A549 treated with DMSO at 1 μM for 4 hours (cell line): ENCODE measurements at places on chromosomes 12 and 14. TPM values are rescaled to one million over a fixed set of nuclear protein-coding genes. Genes with fewer than 3 reads are reported as not detected.

The GPR84 gene
- total RNA-seq = 0.15 TPM in 1 of 5 replicates, not detected in the others

The KRT77 gene
- total RNA-seq = not detected in 5 replicates

The TMEM119 gene
- 0.03 to 0.34 TPM (median 0.14 TPM) in 5 replicates for total RNA-seq

The CLEC1B gene
- total RNA-seq = not detected in 5 replicates

The C14orf132 gene
- 4.0 to 6.2 TPM (median 5.2 TPM) in 5 replicates for total RNA-seq

The SLC6A12 gene
- total RNA-seq = 0.91 to 2.2 TPM (median 1.0 TPM) in 5 replicates

The MAP3K9 gene
- total RNA-seq = 4.3 to 5.5 TPM (median 4.9 TPM) in 5 replicates

The SERPINA10 gene
- 0.06 TPM in 1 of 5 replicates, not detected in the others for total RNA-seq

The NRXN3 gene
- total RNA-seq = 0.95 to 1.4 TPM (median 1.2 TPM) in 5 replicates

The ADAM21 gene
- 0.06 TPM in 2 of 5 replicates, not detected in the others for total RNA-seq

The GLIPR1L1 gene
- not detected in 5 replicates for total RNA-seq

The IFNG-AS1 gene
- not detected in 5 replicates for total RNA-seq

The KLRK1 gene
- total RNA-seq = not detected in 5 replicates

The KRT86 gene
- 30.3 to 41.6 TPM (median 35.7 TPM) in 5 replicates for total RNA-seq

The EFS gene
- total RNA-seq = not detected in 5 replicates

The STON2 gene
- 0.66 to 1.3 TPM (median 0.99 TPM) in 5 replicates for total RNA-seq

The GABARAPL1 gene
- total RNA-seq = 34.0 to 59.7 TPM (median 39.5 TPM) in 5 replicates

The INHBE gene
- total RNA-seq = 0.07 to 0.22 TPM (median 0.15 TPM) in 4 of 5 replicates, not detected in the other

The CCND2 gene
- total RNA-seq = 0.01 TPM in 1 of 5 replicates, not detected in the others

The KLRG1 gene
- total RNA-seq = 0.97 to 2.4 TPM (median 1.6 TPM) in 5 replicates

The RPL10L gene
- not detected in 5 replicates for total RNA-seq

The MORN3 gene
- total RNA-seq = 0.09 to 0.30 TPM (median 0.23 TPM) in 5 replicates

The PRMT5 gene
- 109 to 127 TPM (median 119 TPM) in 5 replicates for total RNA-seq

The SYT10 gene
- total RNA-seq = not detected in 5 replicates

The TAS2R19 gene
- 0.09 to 0.25 TPM in 2 of 5 replicates, not detected in the others for total RNA-seq

The SUDS3 gene
- total RNA-seq = 14.1 to 19.2 TPM (median 18.0 TPM) in 5 replicates

The ALDH1L2 gene
- 2.7 to 3.9 TPM (median 3.5 TPM) in 5 replicates for total RNA-seq
